Stimulated activated CD8-positive, alpha-beta memory T cell treated with anti-CD3 and anti-CD28 coated beads, Interleukin-4, amount 100 ng/mL, for 24 hours (primary cell): ENCODE measurements at places on chromosomes 2 and 18.

GRCh38 chr2:35582637-35583036, 772.9 kb upstream of the CRIM1 start:
- DNase-seq, result no peak

DNA sequence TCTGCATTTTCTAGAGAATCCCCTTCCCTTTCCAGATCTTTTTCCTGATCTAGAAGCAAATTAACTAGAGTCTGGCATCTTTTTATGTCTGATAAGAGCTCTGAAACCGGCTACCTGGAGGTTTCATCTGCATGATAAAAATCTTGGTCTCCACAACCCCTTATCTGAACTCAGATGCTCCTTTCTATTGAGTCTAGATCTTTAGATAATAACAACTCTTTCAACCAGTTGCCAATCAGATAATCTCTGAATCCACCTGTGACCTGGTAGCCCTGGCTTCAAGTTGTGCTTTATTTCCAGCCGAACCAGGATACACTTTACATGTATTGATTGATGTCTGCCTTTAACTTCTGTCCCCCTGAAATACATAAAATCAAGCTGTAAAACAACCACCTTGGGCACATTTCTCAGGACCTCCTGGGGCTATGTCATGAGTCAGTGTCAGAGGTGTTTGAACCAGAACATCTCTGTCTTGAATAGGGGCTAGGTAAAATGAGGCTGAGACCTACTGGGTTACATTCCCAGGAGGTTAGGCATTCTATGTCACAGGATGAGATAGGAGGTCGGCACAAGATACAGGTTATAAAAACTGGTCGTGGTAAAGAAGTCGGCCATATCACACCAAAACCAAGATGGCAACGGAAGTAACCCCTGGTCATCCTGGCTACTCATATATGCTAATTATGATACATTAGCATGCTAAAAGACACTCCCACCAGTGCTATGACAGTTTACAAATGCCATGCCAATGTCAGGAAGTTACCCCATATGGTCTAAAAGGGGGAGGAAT, 20.8 kb downstream of the RALBP1 start:
- no peak for DNase-seq

- no peak for DNase-seq
Measured at GRCh38 chr2:121735518-121736074, 1.1 kb downstream of the NIFK start.

- no peak for DNase-seq
Measured at GRCh38 chr2:174918886-174919526, 86.2 kb downstream of the CHN1 start.

DNA sequence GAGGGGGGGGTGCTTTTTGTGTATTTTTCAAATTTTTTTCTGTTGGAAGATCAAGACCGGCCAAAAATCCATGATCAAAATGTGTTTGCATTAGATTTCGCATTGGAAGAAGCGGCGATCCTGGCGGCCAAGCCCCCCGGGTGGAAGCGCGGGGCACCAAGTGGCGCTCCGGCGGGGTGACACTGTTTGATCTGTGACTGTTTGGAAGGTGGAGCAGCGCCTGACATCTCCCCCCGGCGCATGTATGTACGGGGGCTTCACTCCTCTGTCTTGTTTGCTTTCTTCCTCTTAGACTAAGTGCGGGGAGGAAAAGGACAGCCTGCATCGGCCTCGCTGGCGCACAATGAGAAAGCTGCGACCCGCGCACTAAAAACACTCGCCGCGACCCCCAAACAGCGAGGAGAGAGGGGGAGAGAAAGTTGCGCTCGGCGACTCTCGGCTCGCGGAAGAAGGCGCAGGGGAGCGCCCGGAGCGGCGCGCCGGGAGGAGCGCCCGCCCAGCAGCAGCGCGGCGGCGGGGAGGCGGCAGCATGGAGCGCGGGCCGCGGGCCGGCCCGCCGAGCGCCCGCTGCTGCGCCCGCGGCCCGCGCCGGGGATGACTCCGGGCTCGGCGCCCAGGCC, 515 bp downstream of the TSHZ1 start:
- no peak for DNase-seq

GRCh38 chr2:230824406-230824978, 40.2 kb upstream of the ITM2C start:
- no peak for DNase-seq

DNA sequence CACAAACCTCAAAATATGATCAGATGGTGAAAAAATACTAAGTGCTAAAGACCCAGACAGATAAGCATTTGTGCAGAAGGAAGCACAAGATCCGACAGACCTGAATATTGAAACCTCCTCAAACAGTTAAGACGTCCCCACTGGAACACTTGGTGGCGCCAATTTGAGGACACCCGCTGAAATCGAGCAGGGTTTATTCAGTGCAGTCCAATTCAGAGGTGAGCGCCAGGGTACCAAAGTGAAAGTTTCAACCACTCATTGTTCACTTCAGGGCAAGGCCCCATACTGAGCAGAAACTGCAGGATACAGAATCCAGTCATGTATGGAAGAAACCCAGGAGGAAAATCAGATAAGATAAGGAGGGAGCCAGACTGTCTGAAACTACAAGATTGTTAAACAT, 417.6 kb downstream of the LRRTM4 start:
- DNase-seq, result no peak

- no peak for DNase-seq
Measured at GRCh38 chr2:96739076-96739632, 710 bp downstream of the LMAN2L start.

GRCh38 chr2:179963626-179964025, 43.5 kb downstream of the CWC22 start:
- DNase-seq, result no peak

DNA sequence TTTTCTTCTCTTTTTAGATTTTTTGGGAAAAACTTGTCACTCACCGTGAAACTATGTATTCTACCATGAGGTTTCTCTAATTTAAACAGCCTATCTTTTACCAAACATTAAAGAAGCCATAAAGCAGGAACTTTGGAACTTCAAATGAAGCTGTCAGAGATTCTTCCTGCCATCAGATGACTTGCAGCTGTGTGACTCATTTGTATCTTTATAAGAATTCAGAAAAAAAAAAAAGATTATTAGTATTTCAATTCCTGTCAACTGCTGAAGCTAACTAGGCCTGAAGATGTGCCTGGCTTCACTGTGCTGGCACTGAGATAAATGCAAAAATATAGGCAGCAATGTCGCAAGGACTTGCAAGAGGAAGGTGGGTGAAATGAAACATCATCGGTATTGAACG, 1399.1 kb upstream of the PIK3C3 start:
- DNase-seq, result no peak

GRCh38 chr18:12774982-12775381, 72.1 kb downstream of the PSMG2 start:
- no peak for DNase-seq

DNA sequence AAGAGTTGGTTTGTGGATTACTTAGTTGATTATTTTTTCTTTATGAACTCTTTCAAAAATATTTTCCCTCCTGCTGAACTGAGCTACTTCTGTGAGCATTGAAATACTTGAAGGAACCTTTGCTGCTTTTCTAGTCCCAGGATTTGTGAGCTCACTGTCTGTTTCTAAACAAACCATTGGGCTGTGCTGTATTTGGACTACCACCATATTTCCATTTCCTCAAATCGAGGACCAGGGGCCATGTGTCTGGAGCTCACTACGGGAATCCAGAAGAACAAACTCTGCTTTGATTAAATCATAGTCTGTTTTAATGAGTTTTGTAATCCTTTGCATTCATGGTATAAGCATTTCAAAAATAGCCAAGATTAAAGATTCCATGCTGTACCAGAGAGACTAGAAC, 1.3 kb downstream of the MRPL33 start:
- no peak for DNase-seq

GRCh38 chr2:67498931-67499330, 101.8 kb downstream of the ETAA1 start:
- no peak for DNase-seq

- DNase-seq, result no peak
Measured at GRCh38 chr18:38033282-38033681, 467.7 kb upstream of the CELF4 start.

DNA sequence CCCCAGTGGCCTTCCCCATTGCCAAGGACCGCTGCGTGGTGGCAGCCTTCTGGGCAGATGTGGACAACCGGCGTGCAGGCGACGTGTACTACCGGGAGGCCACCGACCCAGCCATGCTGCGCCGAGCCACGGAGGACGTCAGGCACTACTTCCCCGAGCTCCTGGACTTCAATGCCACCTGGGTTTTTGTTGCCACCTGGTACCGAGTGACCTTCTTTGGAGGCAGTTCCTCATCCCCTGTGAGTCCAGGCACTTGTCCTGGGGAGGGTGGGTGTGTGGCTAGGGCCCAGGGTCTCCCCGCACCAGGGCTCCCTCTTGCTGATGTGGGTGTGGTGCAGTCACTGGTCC, 31.9 kb downstream of the SNED1 start:
- no peak for DNase-seq

- no peak for DNase-seq
Measured at GRCh38 chr2:88254437-88255091, 84.4 kb downstream of the THNSL2 start.

- DNase-seq, result no peak
Measured at GRCh38 chr2:188158337-188159100, 133.2 kb upstream of the GULP1 start.

DNA sequence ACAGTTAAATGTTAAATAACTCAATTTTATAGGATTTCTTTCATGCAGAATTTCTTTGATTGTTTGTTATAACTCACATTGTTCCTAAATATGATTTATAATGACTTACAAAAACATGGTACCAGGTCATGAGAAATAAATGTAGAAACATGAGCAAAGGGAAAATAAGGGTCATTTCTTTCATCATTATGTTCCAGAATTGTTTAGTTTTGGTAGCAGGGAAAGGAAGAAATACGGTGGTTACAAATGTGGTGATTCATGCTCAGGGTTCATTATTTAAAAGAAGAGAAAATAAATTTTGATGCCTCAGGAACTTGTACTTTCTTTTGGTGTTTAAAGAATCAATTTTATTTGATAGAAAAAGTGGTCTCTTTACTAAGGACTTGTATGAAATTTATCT, 4.4 kb downstream of the LYPD6B start:
- no peak for DNase-seq

- no peak for DNase-seq
Measured at GRCh38 chr2:1169291-1169949, 218.8 kb downstream of the SNTG2 start.

- DNase-seq, result no peak
Measured at GRCh38 chr2:100752628-100753333, 67.2 kb upstream of the NPAS2 start.

DNA sequence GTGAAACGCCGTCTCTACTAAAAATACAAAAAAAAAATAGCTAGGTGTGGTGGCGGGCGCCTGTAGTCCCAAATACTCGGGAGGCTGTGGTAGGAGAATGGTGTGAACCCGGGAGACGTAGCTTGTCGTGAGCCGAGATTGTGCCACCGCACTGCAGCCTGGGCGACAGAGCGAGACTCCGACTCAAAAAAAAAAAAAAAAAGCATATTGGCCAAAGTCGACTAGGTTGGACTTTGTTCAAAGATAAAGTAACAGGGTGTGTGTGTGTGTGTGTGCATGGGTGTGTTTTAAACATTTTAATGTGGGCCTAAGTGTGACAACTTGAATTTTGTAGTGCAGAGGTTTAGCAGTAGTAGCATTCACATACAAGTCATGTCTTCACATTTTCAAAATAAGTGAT, 11.7 kb downstream of the GEMIN6 start:
- DNase-seq, result no peak

DNA sequence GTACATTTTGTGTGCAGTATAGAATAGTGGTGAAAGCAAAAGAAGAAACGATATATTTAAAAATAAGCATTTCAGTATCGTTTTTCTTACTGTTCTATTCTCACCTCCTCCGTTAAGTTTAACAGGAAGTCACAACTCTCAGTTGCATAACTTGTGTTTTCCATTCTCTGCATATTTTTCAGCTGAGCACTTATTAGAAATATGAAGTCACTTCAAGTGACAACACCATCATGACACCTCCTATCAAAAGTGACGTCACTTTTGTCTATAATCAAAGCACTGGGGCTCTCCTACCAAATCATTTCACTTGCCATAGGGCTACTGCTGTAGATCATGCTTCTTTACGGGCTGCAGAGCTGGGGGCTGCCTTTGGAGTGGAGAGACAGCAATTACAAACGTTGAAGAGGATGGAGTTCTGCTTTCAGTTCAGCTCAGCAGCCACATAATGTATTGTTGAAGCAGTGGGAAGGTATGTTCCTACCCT, 36.3 kb downstream of the STAT4 start:
- no peak for DNase-seq

- DNase-seq, result no peak
Measured at GRCh38 chr18:46062781-46063180, 9.3 kb downstream of the PSTPIP2 start.

GRCh38 chr2:134269972-134270735, 16.3 kb downstream of the MGAT5 start:
- no peak for DNase-seq

DNA sequence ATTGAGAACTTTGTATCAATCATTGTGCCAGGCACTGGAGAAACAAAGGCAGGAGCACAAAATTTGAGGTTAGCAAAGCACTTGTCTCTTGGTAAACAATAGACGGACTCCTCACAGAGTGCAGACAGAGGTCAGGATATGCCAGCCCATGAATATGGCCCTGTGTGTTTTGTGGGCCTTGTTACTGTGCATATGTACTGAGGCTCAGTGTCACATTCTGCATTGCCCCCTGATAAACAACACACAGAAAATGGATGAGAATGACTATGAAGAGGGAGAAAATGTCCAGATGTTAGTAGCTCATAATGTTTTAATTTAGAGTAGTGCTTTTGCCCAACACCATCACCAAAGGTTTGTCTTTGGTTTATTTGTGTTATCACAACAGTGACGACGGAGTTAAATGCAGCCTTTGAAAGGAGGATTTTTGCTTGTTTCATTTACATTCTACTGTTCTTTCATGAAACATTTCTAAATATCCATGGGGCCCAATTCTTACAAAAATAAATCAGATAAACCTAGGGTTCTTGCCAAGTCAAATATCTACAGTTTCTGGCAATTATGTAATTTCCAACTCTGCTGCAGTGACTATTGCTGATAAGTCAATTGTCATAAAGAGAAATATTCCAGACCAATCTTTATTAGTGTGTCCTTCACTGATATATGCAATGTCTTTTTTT, 14.6 kb upstream of the NT5C1B start:
- DNase-seq, result no peak

DNA sequence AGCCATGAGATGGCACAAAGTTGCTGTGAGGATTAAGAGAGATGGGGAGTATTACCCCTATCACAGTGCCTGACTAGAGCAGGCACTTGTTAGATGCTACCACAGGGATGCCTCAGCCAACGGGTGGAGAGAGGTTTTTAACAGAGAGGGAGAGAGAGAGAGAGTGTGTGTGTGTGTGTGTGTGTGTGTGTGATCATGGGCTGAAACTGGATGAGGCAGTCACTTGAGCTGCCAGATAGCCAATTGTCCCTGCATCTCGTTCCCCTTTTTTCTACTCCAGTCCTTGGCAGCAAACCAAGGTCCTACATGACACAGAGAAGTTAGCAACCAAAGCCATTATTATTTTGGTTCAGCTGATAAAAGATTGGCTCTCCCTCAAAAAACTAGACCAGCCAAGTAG, 3.0 kb downstream of the CD8A start:
- DNase-seq, result no peak

GRCh38 chr2:73963385-73964120, 21.2 kb upstream of the TET3 start:
- DNase-seq, result no peak
